ENCODE measurements at places on chromosomes 2 and 18.

GRCh38 chr2:42031281-42032223 is 16.3 kb upstream of the PKDCC start:
- no peak for DNase-seq

DNA sequence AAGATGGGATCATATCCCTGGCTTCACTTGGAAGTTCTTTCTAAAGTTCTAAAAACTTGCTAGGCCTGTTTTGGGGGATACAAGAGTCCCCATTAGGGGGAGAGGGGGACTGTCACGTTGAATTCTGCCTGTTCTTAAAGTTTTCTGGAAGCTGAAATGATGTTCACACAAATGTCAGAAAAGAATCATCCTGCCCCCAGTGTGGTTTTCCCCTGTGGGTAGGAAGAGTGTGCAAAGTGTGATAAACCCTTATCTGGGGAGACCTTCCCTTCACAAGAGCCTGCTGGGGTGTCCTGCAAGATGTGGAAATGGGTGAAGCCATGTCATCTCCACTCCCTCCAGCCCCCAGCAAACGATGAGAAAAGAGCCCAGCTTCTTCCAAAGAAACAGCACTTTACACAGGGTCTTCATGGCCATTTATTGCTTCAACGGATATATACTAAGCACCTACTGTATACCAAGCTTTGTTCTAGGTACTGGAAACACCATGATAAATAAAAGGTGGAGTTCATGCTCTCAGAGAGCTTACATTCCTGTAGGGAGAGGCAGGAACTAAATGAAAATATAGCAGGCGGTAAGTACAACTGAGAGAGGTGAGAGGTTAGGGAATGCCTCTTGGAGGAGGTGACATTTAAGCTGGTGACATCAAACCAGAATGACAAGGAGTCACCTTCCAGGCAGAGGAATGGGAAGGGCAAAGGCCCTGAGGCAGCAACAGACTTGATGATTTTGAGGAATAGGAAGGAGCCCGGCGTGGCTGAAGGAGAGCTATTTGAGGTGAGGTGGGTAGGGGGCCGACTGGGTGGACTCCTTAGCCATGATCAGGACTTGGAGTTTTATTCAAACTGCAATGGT is 1.6 kb downstream of the MFSD2B start:
- DNase-seq, result no peak

DNA sequence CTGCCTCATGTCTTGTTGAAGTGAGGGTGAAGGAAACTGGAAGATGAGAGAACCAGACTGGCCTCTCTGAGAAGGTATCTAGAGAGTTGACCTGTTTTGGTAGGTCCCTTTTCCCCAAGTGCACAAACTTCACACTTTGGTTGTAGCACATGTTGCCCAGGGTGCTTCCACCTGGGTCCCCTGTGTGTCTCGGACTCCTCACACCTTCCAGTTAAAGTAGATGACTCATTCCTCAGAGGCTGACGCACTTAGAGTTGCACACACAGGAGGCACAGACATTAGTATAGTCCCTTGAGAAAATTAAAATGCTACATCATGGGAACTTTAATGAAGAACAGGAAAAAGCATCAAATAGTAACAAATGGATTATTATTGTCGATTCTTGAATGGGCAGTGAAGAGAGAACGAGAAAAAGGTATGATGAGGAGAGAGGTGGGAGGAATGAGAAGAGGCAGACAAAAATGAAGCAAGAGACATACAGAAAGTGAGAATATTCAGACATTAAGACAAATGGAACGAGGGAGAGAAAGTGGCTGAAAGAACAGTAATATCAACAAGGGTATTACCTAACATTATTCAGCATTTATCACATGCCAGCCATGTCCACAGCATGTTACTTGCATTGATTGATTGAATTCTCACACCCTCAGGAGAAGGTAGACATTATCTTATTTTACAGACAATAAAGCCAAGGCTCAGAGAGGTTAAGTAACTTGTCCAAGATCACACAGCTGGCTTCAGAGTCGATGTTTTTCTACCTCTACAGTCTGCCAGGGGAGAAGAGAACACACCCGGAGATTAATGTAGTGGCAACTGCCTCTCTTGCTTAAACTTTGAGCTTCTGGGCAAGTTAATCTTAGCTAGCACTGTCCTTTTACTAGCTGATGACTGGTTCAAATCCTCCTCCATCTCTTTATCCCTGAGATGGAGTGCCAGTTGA is 68.6 kb downstream of the FHOD3 start:
- DNase-seq, result no peak

GRCh38 chr2:21657445-21657844 is 533.7 kb downstream of the TDRD15 start:
- DNase-seq, result no peak

GRCh38 chr2:167484875-167485274 is 596.6 kb downstream of the XIRP2 start:
- no peak for DNase-seq

DNA sequence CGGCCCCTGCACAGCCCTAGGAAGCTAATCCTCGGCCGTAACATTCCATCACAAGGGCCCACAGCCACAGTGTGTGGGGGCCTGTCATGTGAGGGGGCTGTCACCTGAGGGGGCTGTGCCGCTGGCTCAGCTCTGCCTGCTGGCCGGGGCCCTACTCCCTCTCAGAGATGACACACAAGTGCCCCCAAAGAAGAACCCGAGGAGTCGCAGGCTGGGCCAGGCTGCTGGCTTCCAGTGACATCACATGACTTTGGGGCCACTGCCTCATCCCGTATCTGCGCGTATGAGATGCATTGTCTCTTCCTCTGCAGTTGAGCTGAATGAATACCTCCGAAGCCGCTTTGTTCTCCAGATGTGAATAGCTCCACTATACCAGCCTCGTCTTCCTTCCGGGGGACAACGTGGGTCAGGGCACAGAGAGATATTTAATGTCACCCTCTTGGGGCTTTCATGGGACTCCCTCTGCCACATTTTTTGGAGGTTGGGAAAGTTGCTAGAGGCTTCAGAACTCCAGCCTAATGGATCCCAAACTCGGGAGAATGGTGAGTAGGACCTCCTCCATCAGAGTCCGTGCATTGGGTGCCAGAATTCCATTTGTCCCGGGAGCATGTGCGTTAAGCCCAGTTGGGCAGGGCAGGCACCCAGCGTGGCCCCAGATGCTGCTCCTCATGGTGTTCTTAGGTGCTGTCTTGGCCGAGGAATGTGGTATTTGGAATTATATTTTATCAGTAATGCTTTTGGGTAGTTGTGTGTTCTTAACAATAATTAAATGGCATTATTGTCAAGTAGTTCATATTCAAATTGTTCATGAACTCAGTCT is at the start of gene CNDP1:
TSS of gene CNDP1 (plus strand) at position 351 of the 820 bp plus-strand sequence. CDS start at position 519, 168 bp downstream.
- DNase-seq, result no peak

Measured in stimulated activated CD4-positive, alpha-beta T cell treated with anti-CD3 and anti-CD28 coated beads, Interleukin-4, amount 100 ng/mL, for 4 hours (primary cell).